ENCODE measurements at places on chromosomes 1 and 21.
A peak's percentile ranks its signal among the peaks of the same experiment; 100 is the strongest.

DNA sequence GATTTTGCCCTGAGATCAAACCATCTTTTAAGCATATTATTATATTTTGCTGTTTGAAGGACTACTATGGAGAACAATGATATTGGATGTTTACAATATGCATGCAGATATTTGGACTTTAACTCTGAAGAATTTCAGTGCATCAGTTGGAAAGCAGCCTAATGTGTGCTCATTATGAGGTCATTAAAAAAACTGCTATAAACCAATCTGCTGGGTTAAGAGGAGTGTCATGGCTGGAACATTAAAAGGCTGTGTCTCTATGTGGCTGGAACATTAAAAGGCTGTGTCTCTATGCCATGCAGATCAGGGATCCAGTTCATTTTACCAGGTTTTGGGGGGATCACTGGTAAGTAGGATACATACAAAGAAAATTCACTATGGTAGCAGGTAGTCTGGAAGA lies 77.6 kb downstream of the SPATA46 start:
- no peak for DNase-seq

DNA sequence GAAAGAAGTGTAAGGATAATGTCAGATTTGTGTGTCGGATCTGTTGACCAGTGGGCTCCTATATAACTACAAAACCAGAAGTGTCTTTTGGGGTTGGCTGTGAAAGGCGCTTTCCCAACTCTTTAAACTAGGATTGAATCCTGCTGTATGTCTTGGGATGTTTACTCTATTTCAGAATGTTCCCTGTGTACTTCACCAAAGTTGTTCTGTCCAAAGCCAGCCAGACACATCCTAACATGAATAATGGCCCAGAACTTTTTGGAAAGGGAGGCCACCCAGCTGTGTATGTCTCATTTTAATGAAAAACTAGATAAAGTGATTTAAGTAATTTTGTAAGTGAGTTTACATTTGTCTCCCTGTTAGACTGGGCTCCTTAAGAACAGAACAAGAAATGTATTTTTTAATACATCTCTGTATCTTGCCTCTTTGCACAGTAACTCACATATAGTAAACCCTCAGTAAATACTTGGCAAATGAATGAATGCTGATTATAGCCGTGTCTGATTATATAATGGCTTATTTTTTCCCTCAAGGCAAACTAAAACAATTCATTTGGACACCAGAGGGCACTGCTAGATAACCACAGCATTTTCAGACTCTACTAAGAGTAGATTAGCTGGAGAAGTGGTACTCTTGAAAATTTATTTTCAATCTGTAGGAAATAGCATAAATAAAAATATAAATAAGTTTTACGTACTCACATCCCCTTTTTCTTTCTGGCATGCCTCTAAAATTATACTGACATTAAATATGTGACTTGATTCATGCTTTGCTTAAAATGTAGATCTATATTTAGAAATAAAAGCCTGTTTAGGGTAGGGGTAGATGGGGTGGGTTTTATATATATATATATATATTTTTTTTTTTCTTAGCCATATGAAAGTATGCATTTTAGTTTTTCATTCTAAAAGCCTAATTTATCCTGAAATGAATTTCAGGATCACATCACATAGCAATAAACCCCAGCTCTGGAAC lies 23.8 kb downstream of the TSEN15 start:
- peak; percentile 57 for DNase-seq

GRCh38 chr21:45136927-45137611 lies 62.7 kb downstream of the ADARB1 start:
- DNase-seq, result peak; percentile 82

GRCh38 chr1:48817505-48818114 lies 40.9 kb upstream of the BEND5 start:
- DNase-seq, result peak; percentile 43

GRCh38 chr1:93668951-93669350 lies 12.7 kb downstream of the BCAR3 start:
- DNase-seq, result no peak

GRCh38 chr1:224770336-224770693 lies 154.2 kb downstream of the CNIH3 start:
- DNase-seq, result no peak

DNA sequence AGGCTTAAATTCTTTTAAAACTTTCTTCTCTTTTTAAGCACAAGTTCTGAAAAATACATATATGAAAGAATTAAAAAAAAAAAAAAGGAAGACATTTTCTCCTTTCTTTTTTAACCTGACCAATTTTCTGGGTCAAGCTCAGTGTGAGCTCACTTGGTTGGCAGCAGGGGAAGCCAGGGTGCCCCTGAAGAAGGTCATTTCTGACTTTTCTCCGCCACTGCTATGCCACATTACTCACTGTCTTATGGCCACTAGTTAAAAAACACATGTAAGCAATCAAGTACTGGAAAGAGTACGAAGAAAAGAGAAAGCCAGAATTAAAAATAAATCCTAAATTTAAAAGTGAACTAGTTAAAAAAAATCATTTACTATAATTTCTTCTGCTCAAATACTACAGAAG lies 275.0 kb downstream of the NEGR1 start:
- DNase-seq, result no peak

- DNase-seq, result no peak
Measured at GRCh38 chr1:54997711-54997986, 1.1 kb upstream of the BSND start.

Data from retina (tissue), 1 donor.